ENCODE measurements at places on chromosomes 7 and 10.

GRCh38 chr10:15211464-15211979 is 43.0 kb upstream of the NMT2 start:
- H3K36me3 ChIP-seq, result peaks cover 7% of the 10 kb centered on the region
- H3K4me3 ChIP-seq, result no peak overlapping the region
- H3K4me1 ChIP-seq, result peaks cover 7% of the 10 kb centered on the region
- DNase-seq, result no peak
- H3K27ac ChIP-seq, result no peak overlapping the region

- DNase-seq, result no peak
- H3K27me3 ChIP-seq, result no peaks in the 10 kb centered on the region
- no peak overlapping the region for H3K27ac ChIP-seq
- H3K4me1 ChIP-seq, result peaks cover 43% of the 10 kb centered on the region
- no peak overlapping the region for H3K4me3 ChIP-seq
- peaks cover 3% of the 10 kb centered on the region for H3K36me3 ChIP-seq
Measured at GRCh38 chr7:28107960-28108359, 72.6 kb downstream of the JAZF1 start.

DNA sequence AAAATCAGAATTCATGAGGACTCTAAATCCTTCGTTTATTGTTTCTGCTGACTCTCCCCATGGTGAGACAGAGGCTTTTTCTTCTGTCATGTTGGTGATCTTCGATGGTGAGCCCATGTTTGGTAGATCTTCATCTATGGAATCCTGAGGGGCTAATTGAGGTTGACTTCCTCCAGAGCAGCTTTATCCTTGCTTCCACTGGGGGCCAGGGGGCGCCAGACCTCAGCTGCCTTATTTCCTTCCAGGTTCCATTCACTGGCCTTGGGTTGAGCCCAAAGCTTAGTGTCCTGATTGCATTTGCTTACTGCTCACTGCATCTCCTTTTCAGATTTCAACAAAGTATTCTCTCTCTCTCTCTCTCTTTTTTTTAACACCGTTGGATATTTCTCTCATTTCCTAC is 80.7 kb downstream of the GCC1 start:
- no peak overlapping the region for H3K4me3 ChIP-seq
- peak; percentile 73 for DNase-seq

DNA sequence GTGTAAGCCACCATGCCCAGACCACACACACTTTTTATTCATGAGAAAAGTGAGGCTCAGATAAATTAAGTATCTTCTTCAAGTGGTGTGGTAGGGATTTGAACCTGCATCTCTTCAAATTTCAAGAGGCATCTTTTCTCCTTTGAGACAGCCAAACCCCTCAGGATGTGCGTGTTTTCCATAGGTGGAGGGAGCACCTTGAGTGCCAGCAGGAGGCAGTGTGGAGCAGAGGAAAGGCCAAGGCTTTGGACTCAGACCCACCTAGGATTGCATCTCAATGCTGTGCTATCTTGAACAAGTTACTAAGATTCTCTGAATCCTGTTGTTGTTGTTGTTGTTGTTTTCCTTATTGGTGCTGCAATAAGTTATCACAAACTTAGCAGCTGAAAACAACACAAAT is 40.2 kb upstream of the MYL10 start:
- H3K27me3 ChIP-seq, result no peaks in the 10 kb centered on the region
- H3K27ac ChIP-seq, result no peak overlapping the region
- peaks cover 4% of the 10 kb centered on the region for H3K36me3 ChIP-seq
- H3K4me1 ChIP-seq, result peaks cover 11% of the 10 kb centered on the region
- H3K4me3 ChIP-seq, result no peak overlapping the region
- peak; percentile 39 for DNase-seq

- no peaks in the 10 kb centered on the region for H3K27me3 ChIP-seq
- no peak for DNase-seq
- no peak overlapping the region for H3K27ac ChIP-seq
- H3K4me1 ChIP-seq, result peaks cover 9% of the 10 kb centered on the region
- H3K4me3 ChIP-seq, result no peak overlapping the region
- no peaks in the 10 kb centered on the region for H3K36me3 ChIP-seq
Measured at GRCh38 chr7:79723833-79724618, 270.6 kb upstream of the MAGI2 start.

Measured in WTC11 (cell line).